ENCODE measurements at places on chromosomes 3 and 15.

DNA sequence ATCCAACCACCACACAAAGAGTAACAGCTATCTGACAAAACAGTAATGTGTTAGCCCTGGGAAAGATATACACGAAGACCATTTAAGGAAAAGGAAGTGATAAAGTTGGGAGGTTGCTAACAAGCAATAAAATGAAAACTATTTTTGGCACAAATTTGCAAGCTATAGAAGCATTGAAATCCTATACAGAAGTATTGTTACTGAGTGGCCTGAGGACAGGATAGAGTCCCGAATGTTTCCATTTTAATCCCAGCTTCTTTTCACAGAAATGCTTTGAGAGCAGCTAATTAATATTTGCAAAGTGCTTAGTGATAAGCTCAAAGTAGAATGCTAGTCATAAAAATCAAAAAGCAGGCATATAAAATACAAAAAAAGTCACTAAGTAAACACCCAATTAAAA, 51.5 kb downstream of the RAD18 start:
- DNase-seq, result no peak

DNA sequence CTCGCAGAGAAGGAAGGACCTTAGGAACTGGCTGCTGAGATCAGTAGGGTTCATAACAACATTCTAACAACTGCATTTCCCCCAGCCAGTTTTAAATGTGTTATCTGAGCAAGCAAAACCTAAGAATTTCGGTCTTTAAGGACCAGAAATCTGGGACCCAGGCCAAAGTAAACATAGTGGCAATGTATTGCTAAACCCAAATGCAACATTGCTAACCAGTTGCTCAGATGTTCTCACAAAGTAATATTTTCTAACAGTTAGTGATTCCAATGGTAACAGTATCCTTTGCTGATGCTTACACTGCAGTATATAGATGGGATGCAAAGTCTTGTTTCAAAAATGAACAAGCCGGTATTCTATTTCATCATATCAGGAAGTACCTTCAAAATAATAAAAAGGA, 254.3 kb downstream of the RYR3 start:
- DNase-seq, result no peak

GRCh38 chr15:65836665-65837064, 32.6 kb upstream of the RAB11A start:
- no peak for DNase-seq

- DNase-seq, result no peak
These were observed 637 bp upstream of the CCNDBP1 start for GRCh38 chr15:43184407-43185124.

DNA sequence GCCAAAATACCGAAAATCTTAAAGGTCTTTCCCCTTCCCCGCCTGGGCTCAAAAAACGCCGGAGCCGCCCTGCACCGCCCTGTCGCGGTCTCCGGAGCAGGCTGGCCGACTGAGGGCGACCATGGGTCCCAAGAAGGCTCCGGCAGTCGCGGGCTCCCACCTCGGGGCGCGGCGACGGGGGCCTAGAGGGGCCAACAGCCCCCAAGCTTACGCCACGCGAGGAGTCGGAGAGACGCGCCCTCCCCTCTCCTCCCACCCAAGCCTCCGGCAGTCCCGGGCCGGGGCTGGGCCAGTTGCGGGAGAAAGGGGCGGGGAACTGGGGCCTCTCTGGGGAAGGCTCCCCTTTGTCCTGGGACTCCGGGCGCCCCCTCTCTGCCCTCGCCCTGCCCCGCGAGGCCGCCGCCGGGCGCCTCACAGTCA, 69.2 kb downstream of the GOLGA8B start:
- no peak for DNase-seq

GRCh38 chr3:15434756-15435155, 7.4 kb downstream of the EAF1 start:
- no peak for DNase-seq

GRCh38 chr3:117018655-117019054, 309.1 kb downstream of the TUSC7 start:
- DNase-seq, result no peak

GRCh38 chr3:100030346-100030745, 84.0 kb downstream of the FILIP1L start:
- DNase-seq, result no peak

GRCh38 chr15:75232826-75233503, 25.2 kb upstream of the GOLGA6C start:
- no peak for DNase-seq

DNA sequence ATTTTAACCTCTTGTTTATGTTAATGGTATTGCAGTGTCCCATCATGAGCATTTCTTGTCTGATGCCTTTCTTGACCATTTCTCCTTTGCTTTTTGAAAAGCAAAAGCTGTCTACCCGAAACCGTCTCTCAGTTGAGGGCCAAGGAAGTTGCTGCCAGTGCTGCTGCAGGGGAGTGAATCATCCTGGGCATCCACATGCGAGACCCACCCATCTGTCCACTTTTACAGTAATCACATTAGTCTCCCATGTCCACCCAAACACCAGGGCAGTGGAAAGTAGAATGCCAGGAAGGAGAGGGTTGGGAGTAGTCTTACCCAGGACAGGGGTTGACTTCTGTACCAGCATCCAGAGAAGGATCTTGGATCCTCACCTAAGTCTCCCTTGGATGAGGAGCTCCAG, 48.6 kb upstream of the TEX264 start:
- no peak for DNase-seq

DNA sequence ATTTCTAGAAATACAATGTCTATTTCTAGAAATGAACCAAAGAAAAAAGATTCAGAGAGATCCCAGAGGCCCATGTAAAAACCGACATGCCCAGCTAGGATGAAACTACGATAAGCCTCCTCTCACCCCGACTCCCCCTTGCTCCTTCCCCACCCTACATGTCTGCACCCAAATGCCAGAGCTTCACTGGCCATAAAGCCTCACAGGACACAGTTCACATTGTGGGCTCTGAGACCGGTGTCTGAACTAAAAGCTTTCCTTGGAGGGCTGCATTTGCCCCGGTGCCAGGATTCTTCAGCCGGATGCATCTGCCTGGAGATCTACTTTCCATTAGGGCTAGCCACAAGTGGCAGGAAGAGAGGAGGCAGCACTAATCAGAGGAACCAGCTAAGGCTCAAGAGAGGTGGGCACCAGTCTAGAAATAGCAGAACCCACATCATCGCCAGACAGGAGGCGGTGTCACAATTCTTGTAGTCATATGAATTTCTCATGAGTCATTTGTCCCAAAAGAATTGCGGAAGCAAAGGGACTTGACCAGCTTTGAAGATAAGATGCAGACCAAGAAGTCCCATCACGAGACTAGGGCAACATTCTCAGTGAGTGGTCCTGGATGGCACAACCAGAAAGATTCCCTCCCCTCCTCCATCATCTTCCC, 353.6 kb downstream of the NTRK3 start:
- DNase-seq, result no peak

- DNase-seq, result no peak
These were observed 152.3 kb downstream of the LRRN1 start for GRCh38 chr3:3951501-3951900.

GRCh38 chr3:182711261-182711683, 82.0 kb upstream of the ATP11B start:
- DNase-seq, result no peak

- no peak for DNase-seq
These were observed 16.7 kb downstream of the PDIA5 start for GRCh38 chr3:123083383-123084124.

DNA sequence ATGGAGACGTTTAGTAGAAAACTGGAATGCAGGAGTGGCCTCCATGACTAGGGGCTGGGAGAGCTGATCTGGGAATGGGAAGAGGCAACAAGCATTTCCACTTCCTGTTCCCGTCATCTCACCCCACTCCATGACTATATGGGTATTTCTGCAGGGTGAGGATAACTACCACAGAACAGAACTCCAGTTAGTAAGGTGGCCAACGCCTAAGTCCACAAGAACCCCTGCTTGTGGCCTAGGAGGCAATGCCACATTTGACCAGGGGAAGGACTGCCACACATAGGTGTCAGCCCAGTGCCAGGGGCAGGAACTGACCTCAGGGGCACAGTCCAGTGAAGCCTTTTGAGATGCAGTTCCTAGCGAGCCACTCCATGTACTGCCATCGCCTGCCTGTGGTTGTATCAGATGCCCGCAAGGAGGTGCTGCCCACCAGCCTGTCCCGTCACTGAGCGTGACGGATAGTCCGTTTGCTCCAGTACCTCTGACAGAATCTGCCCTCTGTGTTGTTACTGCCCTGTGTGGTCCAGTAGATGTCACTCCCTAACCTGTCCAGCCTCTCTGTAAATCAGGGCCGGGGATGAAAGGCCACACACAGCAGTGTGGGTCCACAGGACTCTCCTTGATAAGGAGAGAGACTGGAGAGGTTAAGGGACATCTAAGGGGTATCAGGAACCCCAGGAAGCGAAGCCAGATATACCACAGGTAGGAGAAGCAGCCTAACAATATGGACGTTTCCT, 3.5 kb upstream of the MTFMT start:
- DNase-seq, result peak; percentile 34

- no peak for DNase-seq
These were observed 74.4 kb downstream of the DLG1 start for GRCh38 chr3:197224034-197224444.

- no peak for DNase-seq
These were observed 25.0 kb downstream of the SH3GL3 start for GRCh38 chr15:83472151-83472550.

DNA sequence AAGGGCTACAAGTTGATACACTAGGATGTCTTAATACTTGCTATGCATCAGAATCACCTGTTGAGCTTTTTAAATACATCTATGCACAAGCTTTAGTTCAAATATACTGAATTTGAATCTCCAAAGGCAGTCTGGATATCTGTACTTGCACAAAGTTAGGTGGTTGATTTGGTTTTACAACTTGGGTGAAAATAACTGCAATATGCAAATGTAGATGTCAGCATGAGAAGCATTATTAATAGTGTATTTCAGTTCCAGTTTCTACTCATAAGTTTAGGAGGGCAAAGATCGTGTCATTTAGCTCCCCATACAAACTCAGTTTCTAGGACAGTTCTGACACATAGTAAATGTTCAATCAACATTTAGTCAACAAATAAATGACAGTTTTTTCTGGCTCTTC, 25.6 kb downstream of the IQCB1 start:
- no peak for DNase-seq

GRCh38 chr3:50737906-50738598, 63.3 kb downstream of the DOCK3 start:
- no peak for DNase-seq

- no peak for DNase-seq
These were observed 57.1 kb upstream of the TLE3 start for GRCh38 chr15:70154718-70155347.

DNA sequence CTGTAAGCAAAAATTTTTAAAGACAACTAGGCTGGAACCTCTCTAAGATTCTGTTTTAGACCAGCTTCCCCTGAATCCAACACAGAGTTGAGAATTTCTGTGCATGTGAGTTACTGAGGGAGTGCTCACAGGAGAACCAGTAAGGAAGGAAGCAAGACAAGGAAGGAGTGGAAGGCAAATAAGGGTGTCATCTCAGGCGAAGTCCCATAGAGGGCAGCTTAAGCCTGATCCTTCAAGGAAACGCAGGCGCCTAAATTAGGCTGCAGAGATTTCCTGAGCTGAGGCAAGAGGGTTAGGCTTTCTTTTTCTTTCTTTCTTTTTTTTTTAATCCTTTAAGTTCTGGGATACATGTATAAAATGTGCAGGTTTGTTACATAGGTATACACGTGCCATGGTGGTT, 36.2 kb upstream of the COL6A6 start:
- DNase-seq, result no peak

- peak; percentile 57 for DNase-seq
These were observed 21.3 kb upstream of the DAPK2 start for GRCh38 chr15:64067564-64068030.

DNA sequence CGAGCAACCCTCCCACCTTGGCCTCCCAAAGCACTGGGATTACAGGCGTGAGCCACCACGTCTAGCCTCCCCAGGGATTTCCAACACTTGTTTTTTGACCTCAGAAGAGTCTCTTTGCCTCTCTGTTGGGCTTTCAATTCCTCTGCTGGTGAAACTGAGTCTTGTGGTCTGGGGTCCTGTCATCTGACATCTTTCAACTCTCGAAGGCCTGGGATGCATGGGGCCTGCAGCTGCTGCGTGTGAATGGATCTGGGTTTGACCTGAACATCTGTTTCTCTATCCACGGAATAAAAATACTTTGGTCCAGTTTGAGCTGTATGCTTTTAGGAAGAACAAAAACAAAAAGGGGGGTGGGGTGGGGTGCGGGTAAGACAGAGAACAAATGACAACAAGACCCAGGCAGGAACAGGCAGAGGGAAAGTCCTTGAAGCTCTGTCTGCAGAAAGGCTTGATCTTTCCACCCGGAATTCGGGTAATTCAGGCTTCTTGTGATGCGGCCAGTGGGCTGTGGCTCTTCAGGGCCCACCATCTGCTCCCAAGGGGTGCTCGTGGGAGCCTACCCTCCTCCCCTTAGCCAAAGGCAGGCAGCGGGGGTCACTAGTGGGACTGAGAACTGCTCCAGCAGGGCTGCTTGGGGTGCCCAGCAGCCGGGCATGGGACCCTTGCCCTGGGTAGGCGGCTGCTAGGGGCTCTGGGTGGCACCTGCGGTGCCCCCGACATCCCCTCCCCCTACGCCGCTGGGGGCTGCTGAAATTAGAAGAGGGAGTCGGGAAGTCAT, 71.5 kb downstream of the SLC12A8 start:
- no peak for DNase-seq
